ENCODE measurements at places on chromosomes 2 and 18. TPM values are rescaled to one million over a fixed set of nuclear protein-coding genes. Genes with fewer than 3 reads are reported as not detected.

DNA sequence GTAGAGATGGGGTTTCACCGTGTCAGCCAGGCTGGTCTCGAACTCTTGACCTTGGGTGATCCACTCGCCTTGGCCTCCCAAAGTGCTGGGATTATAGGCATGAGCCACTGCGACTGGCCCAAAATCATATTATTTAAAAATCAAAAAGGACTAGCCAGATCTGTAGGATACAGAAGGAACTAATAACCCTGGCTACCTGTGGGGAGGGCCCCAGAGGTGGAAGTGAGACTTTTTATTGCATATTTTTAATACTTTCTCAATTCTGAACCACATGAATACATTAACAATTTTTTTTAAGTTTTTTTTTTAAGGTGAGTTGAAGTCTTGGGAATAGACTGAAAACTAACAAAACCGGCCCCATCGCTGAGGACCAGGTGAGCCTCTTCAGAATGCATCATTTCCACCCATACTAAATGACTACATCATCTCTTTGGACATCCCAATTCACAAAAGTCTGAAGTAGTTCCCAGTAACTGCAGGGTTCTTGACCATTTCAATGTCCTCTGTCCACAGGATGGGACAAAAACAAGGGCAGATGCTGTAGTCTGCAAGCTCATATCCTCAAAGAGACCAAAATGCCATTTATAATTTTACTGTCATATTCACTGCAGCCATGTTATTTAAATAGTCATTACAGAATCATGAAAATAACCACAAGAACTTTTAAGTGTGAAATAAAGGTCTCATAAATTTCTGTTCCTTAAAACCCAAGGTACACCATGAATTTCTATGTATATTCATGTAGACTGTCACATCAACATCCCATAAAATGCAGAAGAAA lies 21.4 kb downstream of the RPL31 start:
- no peak for DNase-seq

- no peak for DNase-seq
Observed at GRCh38 chr2:173860566-173860965, 104.6 kb downstream of the SP3 start.

DNA sequence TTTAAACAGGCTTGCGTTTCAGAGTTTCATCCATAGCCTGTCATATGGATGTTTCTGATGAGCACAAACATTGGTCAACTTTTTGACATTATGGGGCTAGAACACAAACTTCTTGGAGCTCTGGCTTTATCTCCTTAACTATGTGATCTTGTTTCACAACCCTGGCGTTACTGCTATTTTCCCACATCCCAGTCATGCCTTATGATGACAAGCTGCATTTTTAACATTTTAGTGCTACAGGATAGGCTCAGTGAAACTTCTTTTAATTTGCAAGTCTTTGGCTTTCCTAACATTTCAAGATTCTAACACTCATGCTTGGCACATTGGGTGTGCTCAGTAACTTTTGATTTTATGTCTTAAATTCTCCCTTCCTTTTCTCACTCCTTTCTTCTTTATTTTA lies 21.0 kb upstream of the PDE1A start:
- DNase-seq = no peak

The TEKT4 gene
- 0.32 TPM for total RNA-seq

DNA sequence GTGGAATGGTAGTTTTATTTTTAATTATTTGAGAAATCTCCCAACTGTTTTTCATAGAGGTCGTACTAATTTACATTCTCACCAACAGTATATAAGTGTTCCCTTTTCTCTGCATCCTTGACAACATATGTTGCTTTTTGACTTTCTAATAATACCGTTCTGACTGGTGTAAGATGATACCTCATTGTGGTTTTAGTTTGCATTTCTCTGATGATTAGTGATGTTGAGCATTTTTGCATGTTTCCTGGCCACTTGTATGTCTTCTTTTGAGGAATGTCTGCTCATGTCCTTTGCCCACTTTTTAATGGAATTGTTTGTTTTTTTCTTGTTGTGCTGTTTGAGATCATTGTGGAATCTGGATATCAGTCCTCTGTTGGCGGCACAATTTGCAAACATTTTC lies 242.5 kb downstream of the ZNF521 start:
- no peak for DNase-seq

The KIF5C gene
- 0.73 TPM for total RNA-seq

GRCh38 chr18:22309191-22309590 lies 108.5 kb downstream of the CTAGE1 start:
- DNase-seq = no peak

GRCh38 chr2:73935641-73936040 lies 9.0 kb downstream of the DGUOK start:
- no peak for DNase-seq

The EFEMP1 gene
- total RNA-seq = 48.5 TPM

All from cardiac septum (tissue), 1 donor.